NCI-H146 (cell line): ENCODE measurements at places on chromosomes 6 and 20.
A peak's percentile ranks its signal among the peaks of the same experiment; 100 is the strongest.

- no peak for DNase-seq
These were observed 2.7 kb downstream of the KHDRBS2 start for GRCh38 chr6:62283365-62283764.

DNA sequence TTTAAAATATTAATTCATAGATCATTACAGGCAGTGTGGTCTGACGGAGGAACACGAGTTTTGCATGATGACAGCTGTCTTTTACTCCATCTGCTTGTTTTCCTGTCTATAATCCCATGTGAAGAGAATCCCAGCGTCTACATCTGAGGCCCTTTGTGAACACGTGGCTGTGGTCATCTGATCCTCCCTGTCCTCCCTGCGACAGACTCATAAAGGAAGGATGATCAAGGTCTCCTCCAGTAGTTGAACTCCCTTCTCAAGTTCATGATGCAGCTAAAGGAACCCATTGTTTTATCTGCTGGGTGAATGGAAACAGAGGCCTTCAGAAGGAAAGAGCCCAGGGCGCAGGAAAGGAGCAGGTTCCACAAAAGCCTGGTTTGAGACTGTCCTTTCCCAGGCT is 435.8 kb upstream of the JARID2 start:
- DNase-seq = no peak

DNA sequence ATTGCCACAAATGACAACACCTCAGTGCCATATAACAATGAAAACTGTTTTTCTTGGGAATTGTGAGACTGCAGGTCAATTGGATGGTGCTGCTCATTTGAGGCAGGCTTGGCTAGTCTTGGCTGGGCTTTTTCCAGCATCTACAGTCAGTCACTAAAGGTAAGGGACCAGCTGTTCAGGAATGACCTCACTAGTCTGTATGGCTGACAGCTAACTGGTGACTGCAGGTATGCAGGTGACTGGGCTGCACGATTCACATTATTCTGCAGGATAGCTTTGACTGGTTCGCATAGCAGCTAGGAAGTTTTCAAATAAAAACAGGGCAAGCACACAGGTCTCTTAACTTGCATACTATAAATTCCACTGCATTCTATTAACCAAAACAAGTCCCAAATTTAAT is 22.1 kb upstream of the HMGCLL1 start:
- DNase-seq = no peak

GRCh38 chr6:140446241-140446640 is 1071.8 kb upstream of the CITED2 start:
- DNase-seq = no peak

DNA sequence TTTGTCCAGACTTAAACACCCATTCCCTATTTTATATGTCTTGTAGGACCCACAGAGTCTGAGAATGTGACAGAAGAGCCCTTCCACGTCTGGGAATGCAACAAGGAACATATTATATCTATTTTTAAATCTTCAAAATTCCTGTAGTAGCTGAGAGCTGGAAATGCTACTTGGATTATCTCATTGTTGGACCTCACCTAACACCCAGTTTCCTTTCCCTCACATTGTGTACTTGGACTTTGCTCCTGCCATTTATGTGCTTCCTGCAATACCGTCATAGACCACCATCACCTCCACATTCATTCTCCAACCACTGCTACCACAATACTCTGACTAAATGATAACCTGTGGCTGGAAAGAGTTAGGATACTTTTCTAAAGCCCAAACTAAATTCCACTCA is 335.4 kb downstream of the COL12A1 start:
- no peak for DNase-seq

DNA sequence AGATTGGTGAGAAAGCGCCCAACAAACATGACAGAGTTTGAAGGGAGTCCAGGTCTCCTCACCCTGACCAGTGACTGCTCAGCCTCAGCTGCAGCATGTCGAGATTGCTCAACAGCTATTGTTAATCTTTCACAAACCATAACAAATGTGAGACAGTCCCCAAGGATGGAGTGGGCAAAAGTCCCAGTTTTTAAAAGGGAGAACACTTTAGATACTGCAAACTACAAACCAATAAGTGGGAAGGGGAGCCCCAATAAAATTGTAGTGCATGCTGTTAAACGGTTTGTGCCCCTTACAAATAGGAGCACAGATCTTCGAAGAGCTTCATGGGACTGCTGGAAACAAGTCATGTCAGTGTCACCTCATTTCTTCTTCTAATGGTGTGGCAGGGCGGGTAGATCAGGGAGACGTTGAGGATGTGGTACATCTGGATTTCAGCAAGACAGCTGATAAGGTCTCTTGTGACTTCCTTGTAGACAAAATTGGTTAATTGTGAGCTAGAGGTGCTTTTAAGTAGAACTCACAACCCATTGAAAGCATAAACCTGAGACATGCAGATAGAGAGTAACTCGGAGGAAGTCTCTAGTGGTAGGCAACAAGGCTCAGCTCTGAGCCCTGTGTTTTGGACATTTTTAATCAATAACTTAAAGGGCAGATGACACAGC is 134.0 kb upstream of the ARMC2 start:
- DNase-seq = no peak

DNA sequence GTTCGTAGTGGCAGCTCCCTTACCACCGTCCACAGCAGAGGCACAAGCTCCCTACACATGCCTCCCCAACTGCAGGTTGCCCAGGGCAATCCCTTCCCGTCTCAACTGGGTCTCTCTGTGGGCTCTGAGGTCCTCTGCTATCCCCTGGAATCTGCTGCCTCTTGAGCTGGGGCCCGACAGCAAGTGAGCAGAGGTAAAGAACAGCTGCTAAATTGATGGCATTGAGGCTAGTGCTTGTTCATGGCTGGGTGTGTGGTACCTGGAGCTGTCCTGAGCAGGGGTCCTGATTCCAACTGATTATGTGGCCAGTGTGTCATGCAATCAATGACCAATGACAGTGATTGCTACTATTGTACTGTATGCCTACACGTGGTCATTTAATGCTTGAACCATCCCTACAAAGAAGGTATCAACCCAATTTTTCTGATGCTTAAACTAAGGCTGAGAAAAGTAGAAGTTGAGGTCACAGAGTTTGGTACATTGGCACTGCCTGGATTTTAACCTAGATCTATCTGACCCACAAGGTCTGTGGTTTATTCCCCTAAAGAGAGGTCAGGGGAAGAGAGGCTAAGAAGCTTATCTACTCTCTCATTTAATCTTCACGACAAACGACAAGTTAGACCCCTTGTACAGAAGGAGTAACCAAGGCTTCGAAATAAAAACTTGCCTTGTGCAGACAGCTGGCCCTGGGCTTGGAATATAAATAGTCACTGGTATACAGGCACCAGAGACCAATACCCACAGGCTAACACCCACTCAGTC is 41.1 kb downstream of the HNF4A start:
- DNase-seq = no peak

DNA sequence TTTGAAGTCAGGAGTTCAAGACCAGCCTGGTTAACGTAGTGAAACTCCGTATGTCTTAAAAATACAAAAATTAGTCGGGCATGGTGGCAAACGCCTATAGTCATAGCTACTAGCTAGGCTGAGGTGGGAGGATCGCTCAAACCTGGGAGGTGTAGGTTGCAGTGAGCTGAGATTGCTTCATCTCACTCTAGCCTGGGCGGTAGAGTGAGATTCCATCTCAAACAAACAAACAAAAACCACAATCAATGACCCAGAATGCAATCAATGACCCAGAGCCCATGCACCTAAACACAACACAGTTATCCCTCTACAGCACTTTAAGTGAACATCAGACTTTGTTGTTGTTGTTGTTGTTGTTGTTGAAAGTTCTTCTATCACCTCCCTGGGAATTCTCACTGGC is 77.9 kb downstream of the MYB start:
- DNase-seq = no peak

- no peak for DNase-seq
These were observed 75.3 kb downstream of the TCP11 start for GRCh38 chr6:35065870-35066269.

DNA sequence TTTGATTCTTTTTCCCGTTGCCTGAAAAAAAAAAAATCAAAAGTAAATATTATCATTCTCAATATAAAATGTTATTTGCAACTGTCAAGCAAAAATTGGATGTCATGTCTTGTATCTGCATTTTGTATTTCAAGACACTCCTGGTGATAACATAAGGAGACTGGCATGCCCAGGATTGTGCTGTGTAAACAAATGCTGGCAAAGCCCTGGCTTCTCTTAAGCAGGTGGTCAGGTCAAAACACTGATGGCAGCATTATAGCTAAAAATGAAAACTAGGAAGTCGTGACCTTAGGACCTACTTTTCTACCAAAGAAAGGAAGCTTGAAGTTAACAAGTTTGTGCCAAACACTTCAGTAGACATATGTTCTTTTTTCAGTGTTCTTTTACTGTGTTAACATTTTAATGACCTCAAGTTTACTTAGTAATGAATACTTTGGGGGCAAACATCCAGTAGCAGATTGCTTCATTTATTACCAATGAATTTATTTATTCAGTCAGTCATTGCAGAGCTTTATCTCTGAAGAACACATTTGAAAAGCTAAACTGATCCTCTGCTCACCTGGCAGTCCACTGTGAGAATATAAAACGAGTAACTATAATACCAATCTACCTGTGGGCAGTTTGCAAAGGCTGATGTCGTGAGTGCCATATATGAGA is 243.1 kb upstream of the FLRT3 start:
- peak; percentile 85 for DNase-seq

DNA sequence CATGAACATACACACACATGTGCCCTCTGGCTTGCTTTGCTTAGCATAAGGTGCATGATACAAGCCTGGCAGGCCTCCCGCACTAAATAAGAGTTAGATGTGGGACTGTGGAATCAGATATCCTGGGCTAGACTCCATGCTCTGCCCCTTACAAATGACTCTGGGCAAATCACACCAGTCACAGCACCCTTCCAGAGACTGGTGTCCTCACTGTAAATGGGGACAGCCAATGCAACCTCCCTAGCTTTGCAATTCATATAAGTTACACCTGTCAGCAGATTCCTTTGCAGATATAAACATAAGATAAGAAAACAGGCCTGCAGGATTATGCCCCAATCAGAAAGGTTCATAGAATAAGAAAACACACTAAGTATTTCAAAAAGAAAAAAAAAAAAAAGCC is 174.1 kb downstream of the PTPRT start:
- no peak for DNase-seq

DNA sequence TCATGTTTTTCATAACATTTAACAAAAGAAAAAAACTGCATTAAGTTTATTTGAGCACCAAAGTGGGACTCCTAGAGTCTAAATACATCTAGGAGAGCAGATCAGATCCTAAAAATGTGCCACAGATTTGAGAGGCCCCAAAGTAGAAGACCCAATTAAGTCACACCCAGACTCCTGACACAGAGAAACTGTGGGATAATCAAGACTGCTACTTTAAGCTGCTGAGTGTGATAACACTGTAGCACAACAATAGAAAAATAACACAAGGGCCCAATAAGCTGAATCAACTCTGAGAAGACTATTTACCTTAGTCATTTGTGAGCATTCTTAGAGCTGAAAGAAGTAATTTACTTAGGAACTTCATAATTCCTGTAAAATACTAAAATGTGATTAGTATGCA is 26.0 kb downstream of the TRDN start:
- DNase-seq = no peak

- DNase-seq = no peak
These were observed 28.5 kb upstream of the IFNGR1 start for GRCh38 chr6:137247724-137248123.

DNA sequence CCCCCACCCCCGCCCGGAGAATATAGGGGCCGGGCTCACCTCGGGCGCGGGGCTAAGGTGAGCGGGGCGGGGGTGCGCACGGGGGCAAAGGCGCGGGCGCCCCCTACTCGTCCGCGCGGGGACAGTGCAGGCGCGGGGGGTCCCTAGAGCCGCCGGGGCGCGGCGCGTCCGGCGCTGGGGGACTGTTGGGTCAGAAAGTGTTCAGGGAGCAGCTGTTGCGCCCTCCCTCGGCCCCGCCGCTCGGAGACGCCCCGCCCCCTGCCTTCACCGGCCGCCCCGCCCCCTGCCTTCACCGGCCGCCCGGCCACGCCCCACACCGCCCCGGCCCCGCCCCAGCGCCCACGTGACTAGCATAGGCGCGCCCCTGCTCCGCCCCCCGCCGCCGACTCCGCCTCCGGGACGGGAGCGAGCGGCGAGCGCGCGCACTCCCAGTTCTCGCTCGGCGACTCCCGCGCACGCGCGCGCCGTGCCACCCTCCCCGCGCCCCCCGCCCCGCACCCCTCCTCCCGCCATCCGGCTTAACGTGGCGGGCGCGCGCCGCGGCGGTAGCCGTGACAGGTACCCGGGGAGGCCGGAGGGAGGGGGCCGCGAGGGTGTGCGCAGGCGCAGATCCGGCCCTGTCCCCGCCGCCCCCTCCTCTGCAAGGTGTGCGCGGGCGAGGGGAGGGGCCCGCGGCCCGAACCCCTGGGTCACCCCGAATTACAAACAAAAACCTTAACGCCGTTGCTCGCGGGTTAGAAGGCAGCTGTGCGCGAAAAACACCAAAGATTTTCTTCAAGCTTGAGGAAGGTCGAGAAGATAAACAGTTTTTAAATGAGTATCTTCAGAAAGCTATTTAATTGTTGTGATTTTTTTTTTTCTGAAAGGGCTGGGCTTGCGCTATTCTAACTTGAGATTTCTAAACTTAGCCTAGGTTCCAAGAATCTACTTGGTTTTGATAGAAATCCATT is 704 bp upstream of the ZNF217 start:
- peak; percentile 94 for DNase-seq

- DNase-seq = peak; percentile 9
These were observed 22.5 kb upstream of the MMS22L start for GRCh38 chr6:97305414-97306066.

DNA sequence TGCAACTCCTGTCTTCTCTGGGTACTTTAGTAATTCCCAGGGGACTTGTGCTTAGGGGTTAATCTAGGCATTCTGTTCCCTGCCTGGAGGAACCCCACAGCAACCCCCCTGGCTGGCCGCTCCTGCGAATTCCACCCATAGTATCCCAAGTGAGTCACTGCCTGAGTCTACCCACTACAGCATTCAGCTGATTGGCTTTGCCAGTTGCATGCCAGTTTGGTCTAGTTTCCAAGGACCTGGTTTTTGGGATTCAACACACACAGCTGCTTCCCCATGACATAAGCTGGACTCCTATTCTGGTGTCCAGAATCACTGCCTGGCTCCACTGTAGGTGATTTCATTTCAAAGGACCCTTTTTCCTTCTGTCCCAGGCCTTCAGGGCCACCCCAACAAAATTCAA is 40.3 kb downstream of the PLCG1 start:
- DNase-seq = no peak
